ENCODE measurements at places on chromosomes 12 and 14.

DNA sequence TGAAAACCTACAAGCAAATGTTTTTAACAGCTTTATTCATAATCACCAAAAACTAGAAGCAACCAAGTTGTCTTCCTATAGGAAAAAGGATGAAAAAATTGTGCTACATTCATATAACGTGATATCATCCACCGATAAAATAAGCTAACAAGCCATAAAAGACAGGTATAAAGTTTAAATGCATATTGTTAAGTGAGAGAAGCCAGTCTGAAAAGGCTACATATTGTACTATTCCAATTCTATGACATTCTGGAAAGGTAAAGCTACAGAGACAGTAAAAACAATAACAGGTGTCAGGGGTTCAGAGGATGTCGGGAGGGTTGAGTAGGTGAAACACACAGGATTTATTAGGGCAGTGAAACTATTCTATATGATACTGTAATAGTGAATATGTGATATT, 22.7 kb downstream of the CDKL1 start:
- DNase-seq, result no peak

- DNase-seq, result no peak
Observed at GRCh38 chr14:52055167-52055566, 13.7 kb downstream of the NID2 start.

DNA sequence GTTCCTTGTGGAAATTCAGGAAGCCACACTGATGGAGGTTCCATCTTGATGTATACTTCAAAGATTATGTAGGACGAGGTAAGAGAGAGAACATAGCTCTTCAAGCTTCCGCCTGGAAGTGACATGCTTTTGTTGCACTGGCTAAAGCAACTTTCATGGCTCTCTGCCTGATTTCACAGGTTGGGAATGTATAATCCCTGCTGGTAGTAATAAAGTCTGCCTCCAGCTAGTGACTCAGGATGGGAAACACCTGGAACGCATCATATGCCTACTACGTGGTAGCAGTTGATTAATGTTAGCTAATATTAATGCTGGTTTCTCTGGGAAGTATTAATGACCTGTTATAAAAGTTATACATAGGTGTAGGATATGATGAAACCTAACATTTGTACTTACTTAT, 71.1 kb downstream of the PELI2 start:
- no peak for DNase-seq

- no peak for DNase-seq
Observed at GRCh38 chr14:36751920-36752319, 90.3 kb downstream of the PAX9 start.

DNA sequence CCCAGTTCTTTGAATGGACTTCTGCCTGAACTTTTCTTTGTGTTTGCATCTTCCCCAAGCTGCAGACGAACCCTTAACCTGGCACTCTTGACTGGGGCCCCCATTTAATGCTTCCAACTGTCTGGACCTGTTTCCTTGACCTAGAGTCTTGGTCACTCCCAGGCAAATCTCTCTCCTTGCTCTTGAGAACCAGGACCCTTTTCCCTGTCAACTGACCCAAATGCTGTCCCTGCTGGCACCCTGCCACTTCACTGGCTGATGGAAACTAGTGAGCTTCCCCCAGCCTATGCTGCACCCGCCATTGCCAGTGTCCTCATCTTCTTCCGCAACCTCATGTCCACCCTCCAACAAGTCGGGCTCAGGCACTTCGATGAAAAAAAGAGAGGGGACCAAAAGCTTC, 79.5 kb downstream of the PRIMA1 start:
- DNase-seq, result no peak

- DNase-seq, result peak; percentile 80
Observed at GRCh38 chr12:54603173-54603814, 14.8 kb upstream of the PPP1R1A start.

DNA sequence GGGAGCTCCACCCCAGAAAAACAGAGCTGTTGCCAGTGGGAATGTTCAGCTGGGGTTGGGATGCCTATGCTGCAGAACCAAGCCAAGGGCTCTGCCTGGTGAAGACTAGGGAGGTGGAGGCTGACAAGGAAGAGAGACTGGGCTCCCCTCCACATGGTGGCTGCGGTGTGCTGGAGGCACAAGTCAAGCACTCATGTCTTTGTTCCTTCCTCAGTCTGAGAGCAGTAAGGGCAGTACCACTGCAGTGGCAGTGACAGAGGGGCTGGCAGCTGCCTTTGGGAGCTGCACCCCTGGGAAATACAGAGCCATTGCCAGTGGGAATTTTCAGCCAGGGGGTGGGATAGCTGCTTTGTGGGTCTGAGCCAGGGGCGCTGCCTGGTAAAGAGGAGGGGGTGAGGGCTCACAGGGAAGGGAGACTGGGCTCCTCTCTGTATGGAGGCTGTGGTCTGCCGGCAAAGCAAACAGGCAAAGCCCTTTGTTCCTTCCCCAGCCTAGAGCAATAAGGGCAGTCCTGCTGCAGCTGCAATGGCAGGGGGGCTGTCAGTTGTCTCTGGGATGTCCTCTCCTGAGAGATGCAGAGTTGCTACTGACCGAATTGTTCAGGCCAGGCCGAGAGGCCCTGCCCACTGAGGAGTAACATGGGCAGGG, 255.9 kb downstream of the RAD51B start:
- no peak for DNase-seq

GRCh38 chr14:84527706-84528105, 1002.2 kb upstream of the FLRT2 start:
- no peak for DNase-seq

- no peak for DNase-seq
Observed at GRCh38 chr14:68359837-68360552, 432.9 kb downstream of the ZFP36L1 start.

DNA sequence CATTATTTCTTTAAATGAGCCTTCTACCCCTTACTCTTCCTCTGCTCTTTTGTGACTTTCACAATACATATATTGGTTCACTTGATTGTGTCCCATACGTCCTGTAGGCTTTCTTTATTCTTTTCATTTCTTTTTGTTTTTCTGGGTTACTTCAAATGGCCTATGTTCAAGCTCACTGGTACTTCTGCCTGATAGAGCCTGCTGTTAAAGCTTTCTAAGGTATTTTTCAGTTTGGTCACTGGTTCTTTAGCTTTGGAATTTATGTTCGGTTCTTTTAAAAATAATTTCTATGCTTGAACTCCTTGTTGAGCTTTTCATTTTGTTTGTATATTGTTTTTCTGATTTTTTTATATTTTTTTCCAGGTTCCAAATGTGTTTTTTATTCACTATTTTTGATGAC, 81.9 kb downstream of the E2F7 start:
- no peak for DNase-seq

DNA sequence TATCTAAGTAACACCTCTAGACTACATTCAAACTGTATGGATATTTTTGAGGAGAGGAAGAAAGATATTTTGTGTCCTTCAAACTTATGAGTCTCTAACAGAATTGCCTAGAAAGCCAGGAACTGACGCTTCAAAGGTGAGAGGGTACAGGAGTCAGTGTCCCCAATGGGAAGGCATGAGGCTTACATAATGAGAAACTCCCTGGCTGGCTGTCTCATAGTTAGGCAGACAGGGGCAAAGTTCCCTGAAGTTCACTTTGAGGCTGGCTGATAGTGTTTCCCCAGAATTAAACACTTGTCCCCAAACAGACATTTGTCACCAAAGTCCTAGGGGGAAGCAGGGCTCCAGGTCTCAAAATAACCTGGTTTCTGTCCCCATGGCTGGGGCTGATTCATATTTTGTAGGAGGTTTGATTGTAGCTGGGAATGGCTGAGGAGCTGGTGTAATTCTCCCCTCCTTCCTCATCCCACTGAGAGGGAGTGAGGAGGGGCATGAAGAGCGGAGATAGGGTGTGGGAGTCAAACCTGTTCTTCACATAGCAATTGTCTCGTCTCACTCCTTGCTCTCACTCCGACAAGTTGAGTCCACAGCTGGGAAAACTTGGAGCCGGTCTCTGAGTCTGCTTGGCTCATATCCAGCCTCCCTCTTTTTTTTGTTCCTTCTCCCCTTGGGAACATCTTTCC, 56.4 kb upstream of the CISTR start:
- DNase-seq, result no peak

- DNase-seq, result no peak
Observed at GRCh38 chr14:73776194-73776537, 62.0 kb upstream of the PNMA1 start.

DNA sequence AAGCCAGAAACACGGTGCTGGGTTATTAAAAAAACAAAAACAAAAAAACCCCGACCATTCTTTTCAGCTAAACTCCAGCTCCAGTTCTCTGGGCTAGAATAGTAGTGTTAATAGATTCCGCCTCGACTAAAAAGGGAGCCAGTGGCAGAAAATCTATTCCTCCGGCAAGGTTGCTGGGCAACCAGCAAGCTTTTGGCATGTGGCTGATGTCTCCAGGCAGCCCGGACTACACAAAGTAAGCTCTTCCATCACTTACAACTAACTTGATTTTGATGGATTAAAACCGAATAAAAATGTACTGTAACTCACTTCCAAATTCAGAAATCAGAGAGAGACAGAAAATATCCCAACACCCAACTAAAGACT, 126.4 kb upstream of the FOXN3 start:
- no peak for DNase-seq

GRCh38 chr12:124740691-124741137, 123.0 kb downstream of the SCARB1 start:
- DNase-seq, result no peak

- DNase-seq, result peak; percentile 34
Observed at GRCh38 chr12:121933522-121934308, 15.3 kb downstream of the CFAP251 start.

DNA sequence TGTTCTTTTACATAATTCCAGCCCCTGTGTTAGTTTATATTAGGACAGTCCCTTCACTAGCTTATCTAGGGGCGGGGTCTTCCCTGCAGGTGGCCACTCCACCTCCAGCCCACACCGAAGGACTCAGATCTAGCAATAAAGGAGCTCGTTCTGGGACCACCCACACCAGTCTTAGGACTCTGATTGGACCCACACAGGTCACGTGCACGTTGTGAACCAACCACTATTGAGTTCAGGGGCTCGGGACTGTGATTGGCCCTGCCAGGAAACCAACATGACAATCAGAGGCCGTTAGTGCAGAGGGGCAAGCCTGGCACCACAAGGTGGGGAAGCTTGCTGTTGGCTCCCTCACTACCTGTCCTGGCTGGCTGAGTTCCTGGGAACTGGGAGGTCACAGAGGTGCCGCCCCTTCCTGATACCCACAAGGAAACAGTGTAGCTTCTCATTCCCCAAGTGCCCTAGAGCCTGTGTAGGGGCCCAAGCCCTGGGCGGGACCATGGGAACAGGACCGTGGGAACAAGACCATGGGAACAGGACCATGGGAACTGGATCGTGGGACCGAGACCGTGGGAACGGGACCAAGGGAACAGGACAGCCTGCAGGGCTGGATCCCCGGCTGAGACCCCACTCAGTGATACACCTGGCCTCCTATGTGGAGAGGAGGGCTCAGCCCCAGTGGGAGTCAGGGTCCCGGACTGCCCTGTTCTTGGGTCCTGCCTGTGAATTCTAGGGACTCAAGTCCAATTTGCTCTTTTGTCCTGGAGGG, 297.8 kb downstream of the ADGRD1 start:
- DNase-seq, result no peak

- no peak for DNase-seq
Observed at GRCh38 chr12:122903693-122904034, 7.7 kb upstream of the VPS37B start.

DNA sequence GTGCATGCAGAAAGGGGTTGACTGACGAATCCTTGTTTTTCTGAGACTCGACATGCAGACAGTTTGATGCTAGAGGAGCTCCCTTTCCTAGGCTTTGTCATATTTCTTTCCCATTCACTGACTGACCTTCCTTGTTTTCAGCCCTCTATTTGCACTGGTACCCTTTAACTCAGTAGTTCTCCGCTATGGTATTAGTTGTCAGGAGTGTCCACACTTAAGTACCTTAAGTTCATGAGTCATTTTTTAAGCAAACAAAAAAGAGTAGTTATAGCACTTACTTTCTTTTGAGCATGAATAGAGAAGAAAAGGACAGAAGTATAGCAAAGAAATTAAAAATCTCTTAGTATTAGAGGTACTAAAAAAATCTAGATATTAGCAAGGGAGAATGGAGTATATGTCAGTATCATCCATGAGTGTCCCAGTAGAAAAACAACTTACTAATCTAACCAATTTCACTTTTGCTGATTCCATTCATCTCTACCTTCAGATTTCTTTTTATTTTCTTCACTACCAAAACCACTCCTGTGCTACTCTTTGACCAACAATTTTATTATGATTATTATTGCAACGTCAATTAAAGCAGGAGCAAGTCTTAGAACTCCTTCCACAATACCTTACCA, 8.3 kb downstream of the ATP2B1 start:
- DNase-seq, result no peak

GRCh38 chr14:104863131-104863862, 1.8 kb upstream of the CEP170B start:
- DNase-seq, result no peak

DNA sequence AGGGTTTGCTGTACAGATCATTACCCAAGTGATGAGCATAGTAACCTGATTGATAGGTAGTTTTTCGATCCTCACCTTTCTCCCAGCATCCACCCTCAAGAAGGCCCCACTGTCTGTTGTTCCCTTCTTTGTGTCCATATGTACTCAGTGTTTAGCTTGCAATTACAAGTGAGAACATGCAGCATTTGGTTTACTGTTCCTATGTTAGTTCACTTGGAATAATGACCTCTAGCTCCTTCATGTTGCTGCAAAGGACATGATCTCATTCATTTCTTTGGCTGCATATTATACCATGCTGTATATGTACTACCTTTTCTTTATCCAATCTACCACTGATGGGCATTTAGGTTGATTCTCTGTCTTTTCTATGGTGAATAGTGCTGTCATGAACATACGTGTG, 181.6 kb upstream of the FOXG1 start:
- DNase-seq, result no peak

GRCh38 chr12:13116259-13116658, 12.8 kb upstream of the GSG1 start:
- no peak for DNase-seq

DNA sequence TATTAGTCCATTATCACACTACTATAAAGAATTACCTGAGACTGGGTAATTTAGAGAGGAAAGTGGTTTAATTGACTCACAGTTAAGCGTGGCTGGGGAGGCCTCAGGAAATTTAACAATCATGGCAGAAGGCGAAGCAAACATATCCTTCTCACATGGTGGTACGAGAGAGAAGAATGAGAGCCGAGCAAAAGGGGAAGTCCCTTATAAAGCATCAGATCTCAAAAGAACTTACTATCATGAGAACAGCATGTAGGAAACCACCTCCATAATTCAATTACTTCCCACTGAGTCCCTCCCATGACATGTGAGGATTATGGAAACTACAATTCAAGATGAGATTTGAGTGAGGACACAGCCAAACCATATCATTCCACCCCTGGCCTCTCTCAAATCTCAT, 422.6 kb downstream of the MDGA2 start:
- peak; percentile 1 for DNase-seq

DNA sequence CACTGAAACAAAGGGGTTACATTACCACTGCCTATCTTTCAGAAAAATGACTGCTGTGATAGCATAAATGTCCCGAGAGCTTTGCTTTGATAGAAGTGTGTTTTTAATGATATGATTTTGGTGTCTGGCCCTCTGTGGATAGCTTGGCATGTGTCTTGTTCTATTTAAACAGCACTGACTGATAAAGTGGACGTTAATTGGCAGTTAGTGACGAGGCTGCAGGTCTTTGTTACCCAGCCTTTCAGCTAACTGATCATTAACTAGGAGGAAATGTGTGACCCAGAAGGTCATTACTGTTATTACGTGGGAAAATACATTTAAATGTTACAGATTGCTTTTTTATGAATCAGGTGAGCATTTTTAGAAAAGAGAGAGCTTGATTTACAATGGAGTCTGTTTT, 428.3 kb downstream of the DIO2 start:
- DNase-seq, result no peak
